ENCODE measurements at places on chromosomes 7 and 10. TPM values are rescaled to one million over a fixed set of nuclear protein-coding genes. Genes with fewer than 3 reads are reported as not detected.
A peak's percentile ranks its signal among the peaks of the same experiment; 100 is the strongest.

HOXA2 gene
- total RNA-seq = 0.47 TPM

PCDH15 gene
- total RNA-seq = not detected

DNA sequence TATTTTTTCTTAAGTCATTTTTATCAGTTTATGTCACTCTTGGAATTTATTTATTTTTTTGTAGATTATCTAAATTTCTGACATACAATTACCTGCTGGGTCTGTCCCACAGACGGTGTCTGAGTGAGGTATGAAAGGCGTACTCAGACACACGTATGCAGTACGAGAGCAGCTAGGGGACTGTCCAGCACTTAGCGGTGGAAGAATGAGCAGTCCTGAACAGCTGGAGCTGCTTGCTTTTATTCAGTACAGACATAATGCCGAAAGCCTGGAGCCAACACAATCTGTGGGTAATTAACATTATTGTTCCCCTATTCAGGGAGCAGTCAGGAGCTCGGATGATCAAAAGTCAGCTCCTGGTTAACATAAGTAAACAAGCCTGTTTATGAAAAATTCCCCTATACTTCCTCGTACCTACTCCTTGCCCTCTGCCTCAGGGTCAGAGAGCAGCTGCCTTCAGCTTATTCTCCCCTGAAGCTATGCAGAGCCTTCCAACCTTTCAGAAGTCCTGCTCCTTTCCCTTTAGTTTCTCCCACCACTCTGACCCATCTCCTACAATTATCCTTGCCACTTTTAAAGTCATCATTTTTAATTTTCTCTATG is 488.0 kb upstream of the POM121L12 start:
- no peaks in the 10 kb centered on the region for H3K4me1 ChIP-seq
- no peaks in the 10 kb centered on the region for H3K36me3 ChIP-seq
- H3K27ac ChIP-seq = no peak overlapping the region
- H3K27me3 ChIP-seq = no peaks in the 10 kb centered on the region
- no peak for DNase-seq

GRCh38 chr10:109202111-109202510 is 721.2 kb downstream of the XPNPEP1 start:
- no peak overlapping the region for H3K4me3 ChIP-seq
- no peak for DNase-seq
- H3K36me3 ChIP-seq = no peaks in the 10 kb centered on the region
- no peaks in the 10 kb centered on the region for H3K27me3 ChIP-seq
- H3K27ac ChIP-seq = no peak overlapping the region

DNA sequence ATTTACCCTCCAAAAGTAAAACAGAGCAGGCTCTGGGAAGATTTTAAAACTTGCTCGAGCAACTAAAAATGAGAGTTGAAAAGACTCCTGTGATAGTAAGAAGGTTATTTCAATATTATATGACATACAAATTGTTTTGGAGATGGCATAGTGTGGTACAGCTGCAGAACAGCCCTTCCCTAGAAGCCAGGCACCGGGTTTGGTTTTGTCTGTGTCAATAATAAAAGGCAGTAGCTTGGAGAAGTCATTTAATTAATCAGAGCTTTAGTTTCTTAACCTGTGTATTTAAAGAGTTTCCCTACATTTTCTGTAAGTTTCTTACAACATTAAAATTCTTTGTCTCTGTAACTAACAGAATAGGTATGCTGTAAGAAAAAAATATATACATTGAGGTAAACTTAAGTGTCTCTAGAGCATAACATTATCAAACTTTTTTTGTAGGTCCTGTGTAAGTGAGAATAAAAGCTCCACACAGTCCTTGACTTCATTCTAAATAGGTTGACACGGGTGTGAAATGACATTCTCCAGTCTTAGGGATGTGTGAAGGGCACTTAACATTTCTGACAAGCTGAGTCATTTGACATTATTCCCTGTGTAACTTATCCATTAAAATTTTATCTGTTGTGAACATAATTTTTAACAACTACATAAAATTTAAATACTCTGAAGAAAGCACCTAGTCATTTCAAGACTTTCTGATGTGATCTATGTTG is 425.0 kb upstream of the ETV1 start:
- DNase-seq = no peak
- H3K36me3 ChIP-seq = no peaks in the 10 kb centered on the region
- H3K27me3 ChIP-seq = no peaks in the 10 kb centered on the region
- no peak overlapping the region for H3K4me3 ChIP-seq
- no peaks in the 10 kb centered on the region for H3K4me1 ChIP-seq
- no peak overlapping the region for H3K27ac ChIP-seq

SH2D4B gene
- total RNA-seq = not detected

DNA sequence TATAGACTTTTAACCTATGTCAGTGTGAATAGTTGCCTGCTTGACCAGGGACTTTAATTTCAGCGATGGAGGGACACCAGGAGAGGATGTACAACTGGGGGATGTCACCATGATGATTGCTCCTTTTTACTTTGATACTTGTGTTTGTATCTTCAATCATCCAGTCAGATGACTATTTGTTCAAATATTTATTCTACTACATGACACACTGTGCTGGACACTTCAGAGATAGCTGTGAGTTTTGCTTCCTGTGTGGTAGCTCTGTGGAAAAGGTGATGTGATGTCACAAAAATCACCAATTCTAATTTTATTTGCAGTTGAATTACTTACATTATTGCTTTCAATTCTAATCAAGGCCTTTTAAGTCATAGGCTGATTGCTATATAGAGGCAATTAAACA is 62.7 kb upstream of the CREB5 start:
- no peak for DNase-seq
- peaks cover 3% of the 10 kb centered on the region for H3K4me1 ChIP-seq
- H3K27ac ChIP-seq = no peak overlapping the region
- no peak overlapping the region for H3K4me3 ChIP-seq
- no peaks in the 10 kb centered on the region for H3K27me3 ChIP-seq

DNA sequence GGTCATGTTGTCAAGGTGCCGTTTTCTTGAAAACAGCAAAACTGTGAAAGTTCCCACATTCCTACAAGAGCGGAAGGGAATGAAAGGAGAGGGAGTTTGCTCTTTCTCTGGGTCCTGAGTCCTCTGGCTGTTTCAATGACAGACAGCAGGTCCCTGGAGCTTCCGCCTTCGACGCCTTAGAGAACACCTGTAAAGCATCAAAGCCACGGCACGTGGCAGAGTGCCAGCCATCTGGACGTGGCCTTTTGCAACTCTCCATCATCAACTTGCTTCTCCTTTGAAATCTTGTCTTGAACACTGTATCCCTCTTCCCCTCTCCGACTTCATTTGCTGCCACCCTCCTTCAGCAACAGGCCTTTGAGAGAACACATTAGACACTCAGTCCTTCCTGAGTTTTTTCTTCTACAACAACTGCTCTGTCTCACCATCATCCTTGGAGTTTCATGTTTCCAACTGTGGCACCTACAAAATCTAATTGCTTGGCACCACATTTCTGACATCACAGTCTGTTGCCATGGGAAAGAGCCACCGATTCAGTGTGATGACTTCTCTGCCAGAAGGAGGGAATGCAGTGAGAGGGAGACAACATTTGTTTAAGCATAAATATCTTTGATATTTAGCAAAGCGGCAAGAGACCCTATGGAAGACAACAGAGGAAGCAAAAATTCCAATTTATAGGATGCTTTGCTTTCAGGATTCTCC is 204.9 kb upstream of the PTER start:
- H3K27ac ChIP-seq = no peak overlapping the region
- no peaks in the 10 kb centered on the region for H3K27me3 ChIP-seq
- no peaks in the 10 kb centered on the region for H3K36me3 ChIP-seq
- no peak for DNase-seq

DNA sequence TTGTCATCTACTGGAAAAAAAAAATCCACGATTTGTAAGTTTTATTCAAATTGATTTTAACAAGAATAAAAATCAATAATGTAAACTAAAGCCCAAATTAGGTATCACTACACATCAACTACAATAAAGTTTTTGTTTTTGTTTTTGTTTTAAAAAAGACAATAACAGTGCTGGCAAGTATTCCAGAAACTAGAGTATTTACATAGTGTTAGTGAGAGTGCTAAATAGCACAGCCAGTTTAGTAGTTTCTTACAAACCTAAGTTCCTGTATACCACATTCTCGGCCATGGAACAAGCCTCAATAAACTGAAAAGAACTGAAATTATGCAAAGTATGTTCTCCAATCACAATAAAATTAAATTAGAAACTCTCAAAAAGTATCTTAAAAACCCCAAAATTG is 8.1 kb downstream of the ARHGAP12 start:
- DNase-seq = no peak
- H3K27me3 ChIP-seq = no peaks in the 10 kb centered on the region
- H3K36me3 ChIP-seq = no peaks in the 10 kb centered on the region
- peaks cover 3% of the 10 kb centered on the region for H3K4me1 ChIP-seq

DNA sequence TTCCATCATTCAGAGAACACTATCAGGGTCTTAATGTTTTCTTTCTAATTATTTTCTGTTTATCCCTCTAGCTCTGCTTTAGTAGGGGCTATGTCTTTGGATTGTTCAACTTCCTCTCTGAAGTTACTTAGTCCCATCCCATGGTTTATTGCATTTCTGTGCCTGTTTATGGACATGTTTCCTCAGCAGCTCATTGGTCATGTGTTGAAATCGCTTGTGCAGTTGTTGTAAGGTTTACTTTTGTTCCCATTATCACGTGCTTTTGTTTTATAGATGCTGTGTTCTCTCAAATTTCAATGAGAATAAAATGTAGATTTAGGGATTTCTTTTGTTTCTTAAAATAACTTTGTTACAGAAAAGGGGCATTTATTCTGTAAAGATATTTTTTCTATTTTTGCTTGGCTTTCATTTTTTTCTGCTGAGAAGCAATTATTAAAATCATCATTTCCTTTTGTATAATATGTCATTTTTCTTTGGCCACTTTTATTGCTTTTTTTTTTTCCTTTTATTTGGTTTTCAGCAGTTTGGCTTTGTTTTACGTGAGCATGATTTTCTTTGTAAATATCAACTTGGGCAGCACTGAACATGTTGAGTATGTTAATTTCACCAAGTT is 110.9 kb downstream of the CCDC7 start:
- no peaks in the 10 kb centered on the region for H3K36me3 ChIP-seq
- no peaks in the 10 kb centered on the region for H3K27me3 ChIP-seq
- no peak overlapping the region for H3K4me3 ChIP-seq
- no peaks in the 10 kb centered on the region for H3K4me1 ChIP-seq
- DNase-seq = no peak

GRCh38 chr7:128361411-128362379 is at the start of gene PRRT4:
TSS of gene PRRT4 (minus strand) at chr7:128361690.
- H3K27me3 ChIP-seq = no peaks in the 10 kb centered on the region
- no peaks in the 10 kb centered on the region for H3K36me3 ChIP-seq
- no peaks in the 10 kb centered on the region for H3K4me1 ChIP-seq
- no peak for DNase-seq
- no peak within 1 kb of the TSS for H3K27ac ChIP-seq
- peak within 1 kb of the TSS; percentile 25 for H3K4me3 ChIP-seq

GRCh38 chr10:117647306-117647705 is 104.8 kb downstream of the EMX2 start:
- DNase-seq = no peak
- H3K27ac ChIP-seq = no peak overlapping the region
- H3K36me3 ChIP-seq = no peaks in the 10 kb centered on the region
- H3K27me3 ChIP-seq = no peaks in the 10 kb centered on the region

GRCh38 chr7:36088553-36088952 is 64.5 kb upstream of the EEPD1 start:
- H3K4me1 ChIP-seq = no peaks in the 10 kb centered on the region
- H3K4me3 ChIP-seq = no peak overlapping the region
- H3K36me3 ChIP-seq = no peaks in the 10 kb centered on the region
- no peaks in the 10 kb centered on the region for H3K27me3 ChIP-seq

- H3K4me3 ChIP-seq = no peak overlapping the region
- H3K36me3 ChIP-seq = no peaks in the 10 kb centered on the region
- no peaks in the 10 kb centered on the region for H3K4me1 ChIP-seq
- no peak for DNase-seq
Observed at GRCh38 chr10:85316276-85316675, 987.9 kb downstream of the CCSER2 start.

AKR1C2 gene
- not detected for total RNA-seq
